Activated naive CD8-positive, alpha-beta T cell treated with anti-CD3 and anti-CD28 coated beads, Interleukin-2, amount 10 ng/mL, durations not matched to agents 7 days and 5 days (primary cell): ENCODE measurements at places on chromosomes 7 and 10. TPM values are rescaled to one million over a fixed set of nuclear protein-coding genes. Genes with fewer than 3 reads are reported as not detected.

Gene MGAM2
- not detected for total RNA-seq

Gene ITGB1
- total RNA-seq = 60.3 TPM

DNA sequence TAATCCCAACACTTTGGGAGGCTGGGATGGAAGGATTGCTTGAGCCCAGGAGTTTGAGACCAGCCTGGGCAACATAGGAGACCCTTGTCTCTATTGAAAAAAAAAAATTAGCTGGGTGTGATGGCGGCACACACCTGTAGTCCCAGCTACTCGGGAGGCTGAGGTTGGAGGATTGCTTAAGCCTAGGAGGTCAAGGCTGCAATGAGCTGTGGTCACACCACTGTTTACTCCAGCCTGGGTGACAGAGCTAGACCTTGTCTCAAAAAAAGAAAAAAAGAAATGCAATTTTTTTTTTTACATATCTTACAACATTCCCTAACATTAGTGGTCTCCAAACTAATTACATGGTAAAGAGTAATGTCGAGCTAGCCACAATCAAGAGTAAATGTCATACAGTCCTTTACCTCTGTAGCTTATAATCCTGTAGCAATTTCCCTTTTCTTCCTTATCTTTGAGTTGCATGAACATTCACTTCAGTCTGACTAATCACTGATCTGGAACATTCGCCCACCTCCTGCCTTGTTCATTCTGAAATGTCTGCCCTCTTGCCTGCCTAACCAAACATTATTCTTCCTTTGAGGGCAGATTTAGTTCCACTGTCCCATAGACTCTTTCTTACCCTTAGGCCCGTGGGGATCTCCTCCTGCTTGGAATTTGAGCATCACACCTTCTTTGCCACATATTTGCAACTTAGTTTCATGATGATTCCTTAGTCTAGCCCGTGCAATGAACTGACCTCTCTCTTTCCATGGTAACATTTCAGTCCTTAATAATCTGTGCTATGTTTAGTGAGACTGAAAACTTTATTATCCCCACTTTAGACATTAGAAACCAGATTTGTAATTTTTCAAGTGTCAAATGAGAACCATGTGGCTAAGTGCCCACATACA is 4.8 kb upstream of the VCL start:
- DNase-seq = no peak

- peak; percentile 11 for DNase-seq
These were observed 82.8 kb upstream of the PPP2R2D start for GRCh38 chr10:131817866-131818509.

GRCh38 chr10:69835875-69836730 is 34.4 kb downstream of the COL13A1 start:
- no peak for DNase-seq
